ENCODE measurements at places on chromosomes 11 and 22.

GRCh38 chr11:1472180-1473005 lies 14.2 kb downstream of the MOB2 start:
- DNase-seq, result no peak

GRCh38 chr11:130269326-130269943 lies 45.3 kb downstream of the ZBTB44 start:
- no peak for DNase-seq

DNA sequence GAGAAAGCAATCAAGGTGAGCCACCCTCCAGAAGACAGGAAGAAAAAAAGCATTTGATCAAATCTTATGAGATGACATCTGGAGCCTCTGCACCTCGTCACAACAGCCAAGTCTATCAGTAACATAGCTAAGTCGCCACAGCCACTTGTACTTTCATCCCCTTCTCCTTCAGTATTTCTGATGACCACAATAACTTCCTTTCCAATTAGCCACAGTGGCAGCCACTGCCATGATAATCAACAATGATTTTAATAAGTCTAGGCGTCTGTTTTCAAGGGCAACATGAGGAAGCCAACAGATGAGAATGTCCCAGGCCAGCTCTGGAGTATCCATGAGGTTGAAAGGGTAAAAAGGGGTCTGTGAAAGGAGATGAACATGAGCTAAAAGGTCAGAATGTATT lies 29.9 kb downstream of the RBFOX2 start:
- DNase-seq, result no peak

GRCh38 chr11:57530215-57530595 lies 349 bp downstream of the TIMM10 start:
- DNase-seq, result peak; percentile 34

- DNase-seq, result no peak
Observed at GRCh38 chr11:61117168-61117520, 14.9 kb downstream of the CD5 start.

GRCh38 chr11:92149996-92150395 lies 74.6 kb upstream of the FAT3 start:
- no peak for DNase-seq

GRCh38 chr11:18611196-18611595 lies 11.6 kb downstream of the MISFA start:
- no peak for DNase-seq

DNA sequence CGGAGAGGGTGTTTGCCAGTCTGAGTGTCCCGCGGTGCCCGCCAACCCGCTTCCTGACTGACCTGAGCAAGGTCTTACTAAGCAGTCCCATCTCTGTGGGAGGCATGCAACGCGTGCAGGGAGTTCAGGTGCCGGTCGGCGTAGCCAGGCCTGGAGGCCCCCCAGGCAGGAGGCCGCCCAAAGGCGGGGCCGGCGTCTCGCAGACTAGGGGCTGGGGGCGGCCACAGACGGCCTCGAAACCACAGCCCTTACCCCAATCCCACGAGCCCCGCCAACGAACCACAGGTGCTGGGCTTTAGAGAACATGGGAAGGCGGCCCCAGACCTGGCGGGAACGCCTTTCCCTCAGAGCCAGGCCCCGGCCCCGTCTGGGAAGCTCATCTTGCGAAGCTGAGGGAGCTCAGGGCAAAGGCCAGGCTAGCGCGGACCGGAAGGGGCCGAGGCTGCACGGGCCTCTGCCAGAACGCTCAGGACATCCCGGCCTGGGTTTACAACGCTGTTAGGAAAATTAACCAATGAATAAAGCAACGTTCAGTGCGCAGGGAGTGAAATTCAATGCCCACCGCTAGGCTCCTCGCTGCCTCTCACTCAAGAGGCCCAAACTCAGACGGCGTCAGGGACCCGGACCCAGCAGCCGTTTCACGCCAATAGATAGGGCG lies 2.1 kb upstream of the MTFP1 start:
- peak; percentile 80 for DNase-seq

GRCh38 chr11:102343809-102344208 lies 3.2 kb upstream of the BIRC2 start:
- no peak for DNase-seq

GRCh38 chr11:34150494-34151151 lies 45.2 kb downstream of the NAT10 start:
- DNase-seq, result no peak
